Aorta (tissue), 5 donors: ENCODE measurements at places on chromosomes 1 and 21. TPM values are rescaled to one million over a fixed set of nuclear protein-coding genes. Genes with fewer than 3 reads are reported as not detected.

COL11A1 gene
- 0.29 TPM for total RNA-seq

CRYAA gene
- total RNA-seq: not detected

F13B gene
- not detected for total RNA-seq

ITSN1 gene
- 52.7 TPM for total RNA-seq
